Urothelium cell line (cell line): ENCODE measurements at places on chromosomes 5 and 9.

- no peak for DNase-seq
Observed at GRCh38 chr5:180652771-180653170, 3.4 kb upstream of the FLT4 start.

GRCh38 chr9:109182940-109183798, 16.1 kb upstream of the FRRS1L start:
- peak; percentile 49 for DNase-seq

DNA sequence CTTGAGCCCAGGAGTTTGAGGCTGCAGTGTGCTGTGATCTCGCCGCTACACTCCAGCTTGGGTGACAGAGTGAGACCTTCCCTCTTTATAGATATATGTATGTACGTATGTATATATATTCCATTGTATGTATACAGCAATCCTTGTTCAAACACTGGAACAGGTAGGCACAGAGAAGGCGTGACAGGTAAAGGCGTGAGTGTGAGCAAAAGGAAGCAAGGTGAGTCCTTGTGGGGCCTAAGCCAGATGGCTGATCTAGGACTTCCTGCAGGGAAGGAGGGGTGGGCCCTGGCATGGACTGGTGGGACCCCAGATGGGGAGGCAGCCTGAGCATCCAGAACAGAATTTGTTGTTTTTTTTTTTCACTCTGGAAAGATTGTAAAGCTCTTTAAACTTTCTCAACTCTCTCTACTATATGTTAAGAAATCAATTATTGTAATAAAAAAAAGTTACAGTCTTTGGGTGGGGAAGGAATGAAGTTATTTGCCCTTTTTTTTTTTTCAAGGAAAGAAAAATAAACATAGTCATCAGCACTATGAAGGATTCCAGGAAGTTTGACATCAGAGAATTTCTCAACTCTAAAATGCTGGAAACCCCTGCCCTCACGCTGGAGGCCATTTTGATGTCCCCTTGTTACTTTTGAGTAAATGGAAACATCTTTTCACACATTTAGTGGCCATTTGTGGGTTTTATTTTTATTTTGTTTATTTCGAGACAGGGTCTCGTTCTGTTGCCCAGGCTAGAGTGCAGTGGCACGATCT, 38.9 kb upstream of the STXBP1 start:
- DNase-seq: no peak

GRCh38 chr9:79257228-79257781, 314.5 kb upstream of the TLE4 start:
- peak; percentile 14 for DNase-seq

DNA sequence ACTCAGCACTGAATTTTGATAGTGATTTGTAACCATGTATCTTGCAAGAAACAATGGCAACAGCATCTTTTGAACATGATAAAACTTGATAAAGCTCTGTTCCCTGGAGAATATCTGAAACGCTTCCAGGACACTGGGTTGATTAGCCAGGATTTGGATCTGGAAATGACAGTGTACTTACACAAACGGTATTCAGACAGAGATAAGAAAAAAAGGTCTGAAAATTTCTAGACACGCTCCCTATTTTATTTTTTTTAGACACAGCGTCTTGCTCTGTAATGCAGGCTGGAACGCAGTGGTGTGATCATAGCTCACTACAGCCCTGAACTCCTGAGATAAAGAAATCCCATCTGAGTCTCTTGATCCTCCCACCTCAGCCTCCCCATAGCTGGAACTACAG, 109.0 kb downstream of the GNAQ start:
- no peak for DNase-seq

GRCh38 chr5:62791059-62791458, 212.4 kb downstream of the LRRC70 start:
- peak; percentile 12 for DNase-seq

DNA sequence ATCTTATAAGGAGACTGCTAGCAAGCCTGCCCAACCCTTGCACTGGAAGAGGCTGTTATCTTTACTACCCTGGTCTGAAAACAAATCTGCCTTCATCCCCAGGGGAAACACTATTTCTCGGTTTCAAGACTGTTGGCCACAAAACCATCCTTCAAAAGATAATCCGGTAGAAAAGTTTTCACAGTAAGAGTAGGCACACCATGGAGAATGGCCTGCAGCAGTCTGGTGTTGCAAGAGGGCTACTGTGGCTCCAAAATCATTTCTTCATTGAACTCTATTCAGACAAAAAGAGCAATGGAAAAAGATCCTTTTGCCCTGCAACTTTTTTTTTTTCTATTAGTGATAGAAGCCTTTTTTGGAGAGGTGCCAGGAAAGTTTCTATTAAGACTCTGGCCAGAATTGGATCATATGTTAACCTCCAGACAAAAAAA, 163.9 kb downstream of the ARHGEF28 start:
- no peak for DNase-seq

- peak; percentile 95 for DNase-seq
Observed at GRCh38 chr9:116687074-116687753, at the start of gene TRIM32. TRIM32 (plus strand) TSS chr9:116687305; CDS start chr9:116697743, 10,438 bp downstream.

GRCh38 chr9:113600023-113600823, 136.7 kb downstream of the RGS3 start:
- no peak for DNase-seq

DNA sequence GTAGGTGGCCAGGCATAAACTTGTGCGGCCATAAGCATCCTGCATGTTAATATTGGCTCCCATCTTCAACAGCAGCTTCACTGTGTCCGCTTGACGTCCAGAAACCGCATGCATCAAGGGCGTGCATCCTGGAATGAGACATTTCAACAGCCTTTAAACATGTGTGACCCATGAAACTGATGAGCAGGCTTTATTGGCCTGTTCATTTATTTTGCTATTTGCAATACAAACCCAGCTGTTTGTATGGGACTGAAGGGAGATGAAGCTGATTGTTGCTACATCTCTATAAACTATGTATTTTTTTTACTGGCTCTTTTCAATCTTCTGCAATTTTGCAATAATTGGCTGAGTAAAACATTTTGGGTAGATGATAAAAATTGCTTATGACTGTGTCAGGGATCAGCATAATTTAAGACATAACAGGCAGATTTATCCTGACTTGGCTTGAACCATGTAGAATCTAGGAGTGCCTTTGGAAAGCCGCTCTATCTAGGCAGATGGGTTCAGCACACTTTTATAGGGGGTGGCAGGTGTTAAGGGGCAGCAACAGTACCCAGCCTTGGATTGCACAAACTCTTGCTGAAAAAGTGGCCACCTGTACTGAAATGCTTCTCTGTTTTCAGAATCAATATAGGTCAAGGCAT, 56.9 kb downstream of the ANKRD55 start:
- no peak for DNase-seq

DNA sequence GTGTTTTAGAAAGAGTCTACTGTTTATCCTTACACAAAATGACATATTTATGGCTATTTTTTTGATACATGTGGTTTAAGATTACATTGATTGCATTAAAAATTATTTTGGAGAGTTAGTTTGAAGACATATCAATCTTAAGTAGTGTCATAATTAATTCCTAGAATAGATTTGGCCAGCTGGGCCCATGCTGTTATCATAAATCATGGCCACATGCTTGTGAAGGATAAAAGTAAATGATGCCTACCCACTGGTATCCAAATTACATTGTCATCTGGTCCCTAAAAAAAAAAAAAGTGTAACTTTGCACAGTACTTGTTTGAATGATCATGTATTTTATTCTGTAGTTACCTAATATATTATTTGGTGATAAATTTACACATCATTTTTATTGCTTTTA, 96.9 kb downstream of the PARP8 start:
- DNase-seq: no peak

DNA sequence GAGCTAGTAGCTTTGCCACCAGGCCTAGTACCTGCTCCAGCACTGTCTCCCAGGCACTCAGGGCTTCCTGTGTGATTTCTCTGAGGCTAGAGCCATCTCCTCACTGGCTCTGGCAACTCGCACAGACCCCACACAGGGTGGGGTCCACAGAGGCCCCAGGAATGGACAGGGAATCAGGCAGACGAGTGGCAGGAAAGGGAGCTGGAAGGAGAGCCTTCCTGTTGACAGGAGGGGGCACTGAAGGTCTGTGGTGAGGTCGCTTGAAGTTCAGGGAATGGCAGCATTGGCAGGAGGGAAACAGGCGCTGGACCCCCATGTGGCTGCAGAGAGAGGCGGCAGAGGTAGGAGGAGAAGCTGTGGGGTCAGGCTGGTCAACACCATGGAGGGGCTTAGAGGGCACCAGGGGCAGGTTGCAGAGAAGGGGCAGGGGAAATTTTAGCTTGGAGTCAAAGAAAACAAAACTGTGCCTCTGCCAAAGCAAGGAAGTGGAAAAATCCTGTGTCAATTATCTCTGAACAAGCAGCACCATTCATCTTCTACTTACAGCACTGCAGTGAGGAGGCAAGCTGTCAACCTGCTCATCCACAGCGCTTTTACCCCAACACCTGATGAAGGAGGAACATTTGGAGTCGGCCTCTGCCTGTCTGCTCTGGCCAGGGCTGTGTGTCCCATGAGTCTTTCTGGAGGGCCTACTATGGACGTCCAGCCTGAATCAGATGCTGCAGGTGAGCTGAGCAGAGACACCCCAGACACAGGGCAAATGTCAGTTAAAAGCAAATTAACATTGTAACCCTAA, 270.2 kb downstream of the FSTL4 start:
- DNase-seq: no peak

DNA sequence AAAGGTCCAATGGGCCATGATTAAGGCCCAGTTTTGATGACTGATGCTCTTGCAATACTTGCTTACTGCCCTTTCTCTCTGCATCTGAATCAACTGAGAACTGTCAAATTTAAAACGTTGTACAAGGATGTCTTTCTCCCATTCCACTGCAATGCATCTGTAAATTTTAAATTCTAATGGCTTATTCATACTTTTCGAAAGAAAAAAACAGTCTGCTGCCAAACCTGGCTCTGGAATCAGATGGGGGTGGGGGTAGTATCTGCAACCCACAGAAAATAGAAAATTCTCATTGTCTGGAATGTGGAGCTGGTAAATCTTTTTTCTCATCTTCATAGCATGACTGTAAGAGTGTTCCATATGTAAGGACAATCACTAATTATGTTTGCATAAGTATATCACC, 371.8 kb upstream of the RFX3 start:
- DNase-seq: no peak

DNA sequence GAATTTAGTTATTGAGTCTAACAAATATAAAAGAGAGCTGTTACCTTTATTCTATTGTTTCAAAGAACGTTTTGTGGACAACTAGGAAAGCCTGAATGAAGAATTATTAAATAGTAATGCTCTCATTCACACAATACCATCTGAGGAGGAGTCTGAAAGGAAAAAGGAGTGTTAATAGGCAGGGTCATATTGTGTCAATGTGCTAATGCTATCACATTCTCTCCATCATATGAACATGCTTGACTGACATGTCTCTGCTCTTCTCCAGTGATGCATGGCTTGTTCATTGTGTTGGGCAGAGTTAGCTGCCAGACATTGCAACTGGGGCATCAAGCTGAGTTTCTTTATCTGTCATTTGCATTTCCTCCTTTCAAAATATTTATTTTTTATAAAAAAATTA, 1578.0 kb downstream of the MAT2B start:
- no peak for DNase-seq

- DNase-seq: peak; percentile 15
Observed at GRCh38 chr5:40841068-40841805, at the start of gene CARD6. CARD6 (plus strand) TSS chr5:40841367; CDS start chr5:40841383, 16 bp downstream.

- DNase-seq: no peak
Observed at GRCh38 chr9:124797343-124798103, 20.6 kb downstream of the OLFML2A start.

DNA sequence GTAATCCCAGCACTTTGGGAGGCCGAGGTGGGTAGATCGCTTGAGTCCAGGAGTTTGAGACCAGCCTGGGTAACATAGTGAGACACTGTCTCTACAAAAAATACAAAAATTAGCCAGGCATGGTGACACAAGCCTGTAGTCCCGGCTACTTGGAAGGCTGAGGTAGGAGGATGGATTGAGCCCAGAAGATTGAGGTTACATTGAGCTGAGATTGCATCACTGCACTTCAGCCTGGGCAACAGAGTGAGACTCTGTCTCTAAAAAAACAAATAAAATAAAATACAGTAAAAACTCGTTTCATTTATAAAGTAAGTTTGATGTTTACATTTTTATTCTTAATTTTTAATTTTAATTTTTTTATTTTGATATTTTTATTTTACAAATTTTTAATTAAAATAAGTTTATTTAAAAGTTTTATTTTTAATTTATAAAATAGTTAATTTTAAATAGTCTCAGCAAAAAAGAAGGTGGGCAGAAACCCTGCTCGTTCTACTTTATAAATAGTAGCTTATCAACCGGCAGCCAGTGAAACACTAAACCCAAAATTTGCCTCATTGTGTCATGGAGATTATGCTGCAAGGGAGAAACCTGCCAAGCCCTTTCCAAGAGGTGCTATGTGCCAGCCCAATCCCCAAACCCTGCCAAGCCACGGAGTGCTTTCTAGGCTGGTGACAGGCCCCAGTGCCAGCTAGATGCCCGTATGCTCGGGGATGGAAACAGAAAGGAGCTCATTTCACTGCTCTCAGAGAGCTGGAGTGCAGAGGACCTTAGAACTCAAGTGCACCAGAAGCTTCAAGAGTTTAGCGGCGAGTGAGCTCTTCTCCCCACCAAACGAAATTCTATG, 38.9 kb downstream of the SERINC5 start:
- no peak for DNase-seq

DNA sequence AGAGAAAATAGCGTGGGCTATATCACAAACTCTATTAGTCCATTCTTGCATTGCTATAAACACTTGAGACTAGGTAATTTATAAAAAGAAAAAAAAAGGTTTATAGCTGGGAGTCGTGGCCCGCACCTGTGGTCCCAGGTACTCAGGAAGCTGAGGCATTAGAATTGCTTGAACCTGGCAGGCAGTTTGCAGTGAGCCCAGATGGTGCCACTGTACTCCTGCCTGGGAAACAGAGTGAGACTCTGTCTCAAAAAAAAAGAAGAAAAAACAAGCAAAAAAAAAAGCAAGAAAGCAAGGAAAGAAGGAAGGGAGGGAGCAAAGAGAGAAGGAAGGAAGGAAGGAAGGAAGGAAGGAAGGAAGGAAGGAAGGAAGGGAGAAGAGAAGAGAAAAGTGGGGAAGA, 904.2 kb upstream of the EDIL3 start:
- no peak for DNase-seq

DNA sequence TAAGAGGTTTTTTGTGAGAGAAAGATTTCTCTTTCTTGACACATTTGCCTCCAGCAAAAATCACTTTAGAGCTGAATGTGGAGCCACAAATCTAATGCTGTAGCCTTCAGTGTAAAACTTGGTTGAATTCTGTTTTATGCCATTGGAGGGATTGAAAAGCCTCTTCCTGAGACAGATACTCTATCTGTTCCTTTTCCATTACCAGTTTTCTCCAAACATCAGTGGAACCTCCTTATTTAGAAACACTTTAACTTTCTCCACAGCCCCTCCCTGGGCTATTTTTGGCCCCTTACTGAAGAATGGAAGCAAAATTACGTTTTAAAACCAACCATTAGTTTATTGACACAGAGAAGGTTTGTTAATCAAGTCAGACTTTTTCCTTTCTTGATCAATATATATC, 155.3 kb downstream of the PJA2 start:
- no peak for DNase-seq

- peak; percentile 69 for DNase-seq
Observed at GRCh38 chr5:83925321-83925954, 204.8 kb upstream of the HAPLN1 start.

- no peak for DNase-seq
Observed at GRCh38 chr9:87007711-87008366, 60.5 kb upstream of the GAS1 start.

GRCh38 chr5:66669086-66669861, 73.1 kb downstream of the MAST4 start:
- no peak for DNase-seq
